Activated CD4-positive, alpha-beta memory T cell treated with anti-CD3 and anti-CD28 coated beads for 36 hours (primary cell): ENCODE measurements at places on chromosomes 1 and 21. TPM values are rescaled to one million over a fixed set of nuclear protein-coding genes. Genes with fewer than 3 reads are reported as not detected.
A peak's percentile ranks its signal among the peaks of the same experiment; 100 is the strongest.

DNA sequence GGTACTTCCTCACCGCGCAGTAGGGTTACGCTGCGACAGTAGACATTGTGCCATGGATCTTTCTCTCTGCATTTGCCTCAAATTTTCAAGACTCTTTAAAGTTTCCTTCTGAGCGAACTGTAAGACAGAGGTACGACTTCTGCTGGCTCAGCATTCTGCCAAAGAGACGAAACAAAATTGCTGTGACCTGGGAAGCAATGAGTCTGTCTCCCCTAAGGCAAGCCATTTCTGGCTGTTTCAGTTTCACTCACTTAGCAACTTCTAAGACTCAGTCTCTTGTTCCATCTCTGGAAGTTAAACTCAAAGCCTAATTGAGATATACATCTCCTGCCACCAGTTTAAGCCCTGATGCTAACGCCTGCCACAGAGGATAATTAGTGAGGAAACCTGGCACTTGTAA lies 510.9 kb upstream of the DAB1 start:
- H3K4me3 ChIP-seq = no peak overlapping the region
- no peaks in the 10 kb centered on the region for H3K36me3 ChIP-seq
- DNase-seq = no peak
- no peaks in the 10 kb centered on the region for H3K4me1 ChIP-seq
- H3K27ac ChIP-seq = no peak overlapping the region

GRCh38 chr1:35844826-35845225 lies 37.0 kb downstream of the AGO4 start:
- no peaks in the 10 kb centered on the region for H3K27me3 ChIP-seq
- no peaks in the 10 kb centered on the region for H3K4me1 ChIP-seq
- H3K27ac ChIP-seq = no peak overlapping the region
- no peak for DNase-seq

DNA sequence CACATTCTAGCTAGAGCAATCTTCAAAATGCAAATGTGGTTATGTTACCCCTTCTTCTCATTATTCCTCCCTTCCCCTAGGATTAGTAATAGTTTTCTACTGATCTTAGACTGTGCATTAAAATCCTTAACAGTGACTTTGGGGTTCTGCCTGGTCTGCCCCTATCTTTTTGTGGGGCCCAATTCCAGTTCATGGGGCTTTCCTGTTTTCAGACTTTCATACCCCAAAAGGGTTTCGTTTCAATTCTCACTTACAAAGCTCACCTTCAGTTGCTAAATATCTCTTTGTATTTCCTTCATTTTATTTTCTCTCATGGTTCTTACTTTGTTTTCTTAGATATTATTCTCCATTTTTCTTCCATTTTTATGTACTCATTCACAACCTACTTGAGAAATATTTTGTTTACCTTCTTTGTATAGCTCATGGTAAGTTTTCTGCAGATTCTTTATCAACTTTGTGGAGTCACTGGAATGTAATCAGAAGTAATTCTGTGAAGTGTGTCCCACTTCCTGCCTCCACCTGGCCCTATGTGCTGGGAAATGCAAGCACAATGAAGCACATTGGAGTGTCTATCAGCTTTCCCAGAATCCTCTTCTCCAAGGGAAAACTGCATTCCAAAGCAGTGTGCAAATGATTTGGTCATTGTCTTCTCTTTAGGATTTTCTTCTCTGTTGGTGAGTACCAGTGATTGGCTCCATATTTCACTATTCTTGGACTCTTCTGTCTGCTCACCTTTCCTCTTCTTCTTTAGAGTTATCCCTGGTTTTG lies 350.2 kb downstream of the ZNF326 start:
- no peak overlapping the region for H3K27ac ChIP-seq
- DNase-seq = no peak
- no peaks in the 10 kb centered on the region for H3K27me3 ChIP-seq
- H3K36me3 ChIP-seq = no peaks in the 10 kb centered on the region
- no peak overlapping the region for H3K4me3 ChIP-seq

- H3K4me1 ChIP-seq = no peaks in the 10 kb centered on the region
- H3K4me3 ChIP-seq = no peak overlapping the region
- DNase-seq = no peak
Measured at GRCh38 chr1:37438869-37439343, 35.5 kb upstream of the ZC3H12A start.

DNA sequence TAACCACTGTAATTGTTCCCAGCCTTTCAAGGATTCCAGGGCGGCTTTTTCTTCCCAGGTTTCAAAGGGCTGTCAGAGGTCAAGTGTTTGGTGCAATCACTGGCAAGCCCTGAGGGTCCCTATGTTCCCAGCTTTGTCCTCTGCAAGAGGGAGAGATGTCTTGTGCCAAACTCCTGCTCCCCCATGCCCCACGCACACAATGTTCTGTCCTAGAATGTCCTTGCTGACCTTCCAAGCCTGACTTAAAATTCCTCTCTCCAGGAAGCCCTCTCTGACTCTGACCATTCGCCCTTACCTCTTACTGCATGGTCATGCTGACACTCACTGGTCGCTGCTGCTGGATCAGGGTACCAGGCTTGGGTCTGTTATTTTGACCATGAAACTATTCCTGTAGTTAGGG lies 152.5 kb upstream of the KCND3 start:
- no peak for DNase-seq
- H3K36me3 ChIP-seq = no peaks in the 10 kb centered on the region
- no peak overlapping the region for H3K27ac ChIP-seq
- no peaks in the 10 kb centered on the region for H3K4me1 ChIP-seq
- peaks cover 19% of the 10 kb centered on the region for H3K27me3 ChIP-seq
- no peak overlapping the region for H3K4me3 ChIP-seq

DNA sequence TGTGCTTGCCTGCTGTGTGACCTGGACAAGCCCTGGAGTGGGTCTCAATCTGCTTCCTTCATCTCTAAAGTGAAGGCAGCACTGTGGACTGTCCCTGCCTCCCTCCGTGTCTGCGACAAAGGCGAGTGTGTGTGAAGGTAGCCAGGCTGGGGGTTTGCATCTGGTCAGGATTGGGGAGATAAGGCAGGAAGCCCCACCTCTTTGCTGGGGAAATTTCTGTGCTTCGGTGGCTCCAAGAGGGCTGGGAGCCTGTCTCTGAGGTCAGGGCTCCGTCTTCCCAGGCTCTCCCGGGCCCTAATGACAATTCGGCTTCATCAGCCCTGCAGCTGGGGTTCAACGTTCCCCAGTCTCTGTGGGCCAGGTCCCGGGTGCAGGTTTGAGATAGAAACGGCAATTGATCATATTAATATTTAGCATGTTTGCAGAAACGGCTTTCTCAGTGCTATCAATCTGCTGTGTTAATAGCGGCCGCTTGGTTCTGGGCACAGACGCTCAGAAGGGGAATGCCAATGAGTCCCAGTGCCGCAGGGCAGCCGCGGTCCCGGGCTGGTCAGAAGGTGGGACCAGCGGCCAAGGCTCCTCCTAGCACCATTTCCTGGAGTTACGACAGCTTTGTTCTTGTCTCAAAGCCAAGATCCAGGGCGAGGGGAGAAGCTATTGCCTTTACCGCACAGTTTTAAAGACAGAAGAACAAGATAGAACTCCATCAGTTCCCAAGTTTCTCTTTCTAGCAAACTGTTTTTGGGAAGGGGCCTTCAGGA lies 105.7 kb downstream of the PRDM16 start:
- H3K36me3 ChIP-seq = no peaks in the 10 kb centered on the region
- no peak overlapping the region for H3K4me3 ChIP-seq
- H3K27me3 ChIP-seq = peaks cover 29% of the 10 kb centered on the region
- DNase-seq = no peak
- H3K4me1 ChIP-seq = no peaks in the 10 kb centered on the region

- peaks cover 38% of the 10 kb centered on the region for H3K36me3 ChIP-seq
- no peak overlapping the region for H3K27ac ChIP-seq
- H3K4me3 ChIP-seq = no peak overlapping the region
- no peaks in the 10 kb centered on the region for H3K4me1 ChIP-seq
- DNase-seq = no peak
Measured at GRCh38 chr21:46394595-46395104, 64.0 kb upstream of the DIP2A start.

GRCh38 chr21:39232861-39233291 lies 49.6 kb upstream of the PSMG1 start:
- H3K4me3 ChIP-seq = no peak overlapping the region
- H3K27ac ChIP-seq = no peak overlapping the region
- no peaks in the 10 kb centered on the region for H3K27me3 ChIP-seq
- H3K4me1 ChIP-seq = peaks cover 2% of the 10 kb centered on the region

- H3K36me3 ChIP-seq = peaks cover 30% of the 10 kb centered on the region
- no peaks in the 10 kb centered on the region for H3K4me1 ChIP-seq
- DNase-seq = no peak
- no peak overlapping the region for H3K27ac ChIP-seq
- no peak overlapping the region for H3K4me3 ChIP-seq
- H3K27me3 ChIP-seq = no peaks in the 10 kb centered on the region
Measured at GRCh38 chr1:43821471-43821870, 112.1 kb upstream of the ARTN start.

- DNase-seq = no peak
- H3K36me3 ChIP-seq = no peaks in the 10 kb centered on the region
- H3K4me1 ChIP-seq = peaks cover 6% of the 10 kb centered on the region
- H3K27me3 ChIP-seq = no peaks in the 10 kb centered on the region
Measured at GRCh38 chr1:45488666-45489377, 2.1 kb downstream of the TESK2 start.

- H3K27me3 ChIP-seq = no peaks in the 10 kb centered on the region
- H3K27ac ChIP-seq = peak overlapping the region; percentile 97
- H3K4me1 ChIP-seq = peaks cover 40% of the 10 kb centered on the region
Measured at GRCh38 chr1:8604041-8604945, 213.1 kb downstream of the RERE start.

- DNase-seq = no peak
- H3K4me1 ChIP-seq = no peaks in the 10 kb centered on the region
- H3K27ac ChIP-seq = no peak overlapping the region
Measured at GRCh38 chr1:53187401-53187800, 9.2 kb upstream of the CPT2 start.

- H3K4me3 ChIP-seq = no peak overlapping the region
- H3K4me1 ChIP-seq = no peaks in the 10 kb centered on the region
- DNase-seq = no peak
- H3K27ac ChIP-seq = no peak overlapping the region
- H3K36me3 ChIP-seq = no peaks in the 10 kb centered on the region
Measured at GRCh38 chr1:216456682-216457081, 33.4 kb upstream of the USH2A start.

DNA sequence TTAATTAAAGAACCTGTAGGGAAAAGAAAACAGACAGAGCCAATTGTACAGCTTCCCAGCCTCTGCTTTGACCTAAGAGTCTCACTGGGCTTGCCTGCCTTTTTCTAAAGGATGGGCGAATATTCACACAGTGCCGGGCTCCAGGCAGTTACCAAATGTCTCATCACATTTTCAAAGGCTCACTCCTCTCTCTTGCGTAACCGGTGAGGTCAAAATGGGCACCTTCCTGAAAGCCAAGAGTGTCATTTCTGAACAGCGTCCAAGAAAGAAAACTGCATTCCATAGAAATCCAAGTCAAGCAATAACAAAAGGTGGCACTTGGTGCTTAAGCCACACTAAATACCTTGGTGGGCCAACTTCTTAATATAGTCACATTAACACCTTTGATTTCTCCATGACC lies 710 bp upstream of the PALMD start:
- peaks cover 11% of the 10 kb centered on the region for H3K27me3 ChIP-seq
- peaks cover 2% of the 10 kb centered on the region for H3K4me1 ChIP-seq
- H3K4me3 ChIP-seq = no peak overlapping the region
- no peak for DNase-seq
- no peak overlapping the region for H3K27ac ChIP-seq

DNA sequence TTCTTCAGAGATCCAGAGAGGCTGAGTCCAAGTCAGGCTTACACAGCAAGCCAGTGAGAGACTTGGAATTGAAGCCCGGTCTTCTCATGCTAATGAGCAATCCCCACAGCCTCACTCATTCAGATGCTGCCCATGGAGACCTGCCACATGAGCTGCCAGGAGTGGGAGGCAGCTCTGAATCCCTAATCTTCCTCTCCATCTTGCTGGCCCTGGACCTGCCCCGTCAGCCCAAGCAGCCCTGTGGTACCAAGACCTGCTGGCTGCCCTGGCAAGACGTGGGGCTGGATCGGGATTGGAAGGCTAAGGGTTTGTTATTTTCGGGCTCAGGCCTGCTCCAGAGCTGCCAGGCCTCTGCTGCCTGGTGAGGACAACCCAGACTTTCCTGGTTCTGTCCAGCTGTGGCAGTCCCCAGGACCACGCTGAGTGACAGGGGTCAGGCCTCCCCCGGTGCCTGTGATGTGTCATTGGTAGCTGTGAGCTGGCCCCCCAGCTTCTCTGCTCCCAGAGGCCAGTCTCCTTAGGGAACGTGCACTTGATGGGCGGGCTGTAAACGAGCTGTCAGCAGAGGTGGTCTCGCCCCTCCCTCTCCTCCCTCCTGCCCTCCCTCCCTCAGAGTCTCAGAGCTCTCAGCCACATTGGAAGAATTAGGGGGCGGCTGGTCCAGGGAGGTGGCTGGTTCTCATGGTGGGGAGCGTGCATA lies 135.0 kb downstream of the FOXD2 start:
- H3K36me3 ChIP-seq = no peaks in the 10 kb centered on the region
- no peak overlapping the region for H3K4me3 ChIP-seq
- no peak for DNase-seq
- no peak overlapping the region for H3K27ac ChIP-seq

DNA sequence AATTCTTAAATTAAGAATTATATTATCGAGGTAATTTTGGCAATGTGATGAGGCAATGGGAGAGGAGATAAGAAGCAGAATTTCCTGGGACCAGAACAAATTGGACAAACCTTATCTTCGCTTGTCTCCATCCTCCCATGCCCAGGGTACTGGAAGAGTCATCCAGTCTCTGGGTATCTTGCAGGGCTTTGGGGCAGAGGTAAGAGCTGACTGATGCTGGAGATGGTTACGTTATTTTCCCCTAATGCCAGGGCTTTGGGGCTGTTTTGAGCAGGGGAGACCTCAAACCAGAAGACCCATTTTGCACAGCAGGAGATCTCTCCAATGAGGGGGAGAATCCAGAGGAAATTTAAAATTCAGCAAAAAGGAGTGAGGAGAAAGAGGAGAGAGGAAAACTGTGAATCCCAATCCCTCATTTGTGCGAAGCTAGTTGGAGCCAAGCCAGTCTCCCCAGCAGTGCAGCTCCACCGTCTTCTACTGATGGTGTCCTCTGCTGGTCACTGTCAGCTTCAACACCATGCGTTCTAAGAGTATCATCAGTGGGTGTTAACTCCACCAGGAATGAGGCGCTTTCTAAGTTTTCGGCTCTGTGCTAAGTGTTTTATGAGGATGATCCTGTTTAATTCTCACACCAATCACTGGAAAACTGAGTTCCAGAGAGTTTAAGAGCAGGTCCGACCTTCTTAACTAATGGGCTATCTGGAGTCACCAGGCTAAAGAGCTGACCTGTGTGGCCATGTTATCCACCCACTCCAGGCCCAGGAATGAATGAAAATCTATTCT lies 86.8 kb upstream of the CD34 start:
- DNase-seq = peak; percentile 62
- H3K4me1 ChIP-seq = no peaks in the 10 kb centered on the region
- H3K4me3 ChIP-seq = no peak overlapping the region
- no peak overlapping the region for H3K27ac ChIP-seq
- peaks cover 8% of the 10 kb centered on the region for H3K27me3 ChIP-seq

Gene TTC22
- total RNA-seq = 4.6 TPM

Gene LAMTOR2
- total RNA-seq = 61.4 TPM

Gene S100A2
- total RNA-seq = 5.3 TPM

Gene CFAP126
- 0.29 TPM for total RNA-seq

Gene FASLG
- 8.6 TPM for total RNA-seq

Gene IARS2
- 79.2 TPM for total RNA-seq
